Type B pancreatic cell (in vitro differentiated cells): ENCODE measurements at places on chromosomes 7 and 10.
A peak's percentile ranks its signal among the peaks of the same experiment; 100 is the strongest.

DNA sequence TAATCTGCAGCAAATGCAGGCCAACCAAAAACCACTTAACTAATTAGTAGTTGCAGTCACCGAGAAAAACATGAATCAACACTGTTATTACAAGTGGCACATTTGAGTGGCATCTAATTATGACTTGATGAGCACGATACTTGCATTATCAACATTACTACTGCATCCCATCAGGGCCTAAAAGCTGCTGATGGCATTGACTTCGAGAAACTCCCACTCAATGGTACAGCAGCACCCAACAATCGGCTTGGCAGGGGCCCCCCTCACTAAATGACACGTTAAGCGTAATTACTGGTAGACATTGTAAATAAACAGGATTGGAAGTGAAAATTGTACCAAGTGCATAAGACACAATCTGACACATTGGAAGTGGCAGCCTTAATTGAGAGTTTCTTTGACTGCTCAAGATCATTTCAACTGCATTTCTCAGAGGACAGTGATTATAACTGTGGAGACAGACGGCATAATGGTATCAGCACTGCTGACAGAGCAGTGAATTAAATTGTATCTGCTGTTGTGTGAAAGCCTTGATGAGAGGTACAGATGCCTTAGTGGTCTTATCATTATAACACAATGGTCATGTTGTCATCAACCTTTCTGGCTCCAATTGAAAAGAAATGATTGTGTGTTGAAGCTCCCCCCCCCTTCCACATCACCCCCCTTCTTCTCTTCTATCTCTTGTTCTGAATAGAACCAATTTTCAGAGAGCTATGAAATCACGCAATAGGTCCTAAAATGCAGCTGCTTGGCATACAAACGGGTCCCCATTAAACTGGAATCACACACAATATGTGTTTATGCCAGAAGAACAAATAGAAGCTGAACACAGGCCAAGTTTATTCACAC is 43.4 kb downstream of the SHTN1 start:
- no peak for DNase-seq

DNA sequence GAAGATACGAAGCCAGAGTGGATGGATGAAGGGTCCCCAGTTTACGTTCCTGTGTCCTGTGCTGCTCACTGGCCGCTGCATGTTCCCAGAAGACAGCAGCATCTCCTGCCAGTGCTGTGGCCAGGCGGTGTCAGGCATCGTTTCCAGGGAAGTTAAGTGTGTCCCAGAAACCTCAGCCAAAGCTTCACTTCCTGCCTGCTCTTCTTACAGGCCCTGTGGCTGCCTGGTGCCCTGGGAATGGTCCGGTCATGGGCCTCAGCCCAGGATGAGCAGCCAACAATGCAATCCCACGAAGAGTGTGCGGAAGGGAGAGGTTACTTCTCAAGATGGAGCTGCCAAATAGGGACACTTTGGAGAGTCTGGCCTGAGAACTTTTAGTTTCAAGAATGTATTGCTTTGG is 99.7 kb upstream of the TARP start:
- DNase-seq = no peak

DNA sequence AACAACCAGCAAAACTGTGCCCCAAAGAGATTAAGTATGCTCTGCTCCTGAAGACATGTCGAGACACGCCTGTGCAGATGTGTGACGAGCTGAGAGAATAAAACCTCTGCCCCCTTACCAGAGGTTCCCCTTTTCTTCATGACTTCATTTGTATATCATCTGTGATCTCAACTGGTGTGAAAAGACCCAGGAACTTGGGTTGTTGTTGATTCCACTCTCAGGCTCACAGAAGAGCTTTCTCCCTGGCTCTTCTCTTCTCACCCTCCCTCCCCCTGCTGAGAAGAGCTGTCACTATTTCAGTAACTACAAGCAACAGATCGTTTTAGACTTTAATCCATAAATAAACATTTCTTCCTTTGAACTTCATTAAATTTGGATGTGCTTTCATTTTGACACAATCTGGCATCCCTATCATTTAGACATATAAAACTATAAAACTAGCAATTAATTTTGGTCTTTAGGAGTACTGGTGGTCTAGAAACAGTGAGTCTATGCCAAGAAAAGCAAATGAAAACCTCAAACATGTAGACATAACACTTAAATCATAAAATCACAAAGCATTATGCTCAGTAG is 179.3 kb upstream of the FZD8 start:
- no peak for DNase-seq

DNA sequence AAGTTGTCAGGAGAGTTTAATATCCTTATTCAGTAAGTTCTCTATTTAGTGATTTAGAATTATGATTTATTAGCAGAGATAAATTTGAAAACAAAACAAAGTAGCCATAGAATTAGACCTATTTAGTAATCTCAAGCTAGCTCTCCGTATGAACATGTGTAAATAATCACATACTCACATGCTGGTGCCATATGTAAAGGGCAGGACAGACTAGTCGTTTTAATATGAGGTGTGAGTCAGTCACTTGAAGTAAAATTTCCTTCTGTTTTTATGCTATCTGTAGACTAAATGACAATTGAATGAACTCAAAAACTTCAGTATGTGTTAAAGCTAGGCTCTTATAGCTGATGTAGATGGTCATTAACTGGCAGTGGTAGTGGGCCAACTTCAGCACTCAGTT is 67.1 kb downstream of the WAC start:
- no peak for DNase-seq

DNA sequence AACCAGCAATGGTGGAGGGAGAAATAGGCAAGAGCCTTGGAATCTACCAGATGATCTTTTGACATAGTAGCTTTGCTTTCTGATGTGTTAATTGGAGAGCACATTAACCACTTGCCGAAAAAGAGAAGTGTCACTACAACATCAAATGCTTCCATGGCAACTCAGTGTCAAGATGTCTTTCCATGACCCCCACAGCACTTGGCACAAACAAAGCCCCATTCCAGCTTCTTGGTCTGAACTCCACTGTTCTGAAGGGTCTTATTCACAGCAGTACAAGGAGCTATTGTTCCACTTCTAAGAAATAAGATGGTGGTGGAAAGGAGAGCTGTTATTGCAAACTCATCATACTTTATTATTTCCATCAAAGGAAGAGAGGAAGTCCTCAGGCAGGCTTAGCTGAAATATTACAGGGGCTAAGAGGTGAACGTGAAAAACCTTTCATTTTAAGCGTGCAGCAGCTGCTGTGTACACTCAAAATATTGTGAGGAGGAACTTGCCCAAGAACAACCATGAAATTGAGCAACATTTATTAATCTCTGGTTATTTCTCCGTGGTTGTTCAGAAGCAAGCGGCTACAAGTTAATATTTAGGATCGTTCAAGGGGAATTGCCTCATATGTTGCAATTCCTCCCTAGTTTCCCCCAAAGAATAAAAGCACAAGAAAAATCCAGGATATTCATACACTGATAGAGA is 354.8 kb upstream of the CELF2 start:
- no peak for DNase-seq

DNA sequence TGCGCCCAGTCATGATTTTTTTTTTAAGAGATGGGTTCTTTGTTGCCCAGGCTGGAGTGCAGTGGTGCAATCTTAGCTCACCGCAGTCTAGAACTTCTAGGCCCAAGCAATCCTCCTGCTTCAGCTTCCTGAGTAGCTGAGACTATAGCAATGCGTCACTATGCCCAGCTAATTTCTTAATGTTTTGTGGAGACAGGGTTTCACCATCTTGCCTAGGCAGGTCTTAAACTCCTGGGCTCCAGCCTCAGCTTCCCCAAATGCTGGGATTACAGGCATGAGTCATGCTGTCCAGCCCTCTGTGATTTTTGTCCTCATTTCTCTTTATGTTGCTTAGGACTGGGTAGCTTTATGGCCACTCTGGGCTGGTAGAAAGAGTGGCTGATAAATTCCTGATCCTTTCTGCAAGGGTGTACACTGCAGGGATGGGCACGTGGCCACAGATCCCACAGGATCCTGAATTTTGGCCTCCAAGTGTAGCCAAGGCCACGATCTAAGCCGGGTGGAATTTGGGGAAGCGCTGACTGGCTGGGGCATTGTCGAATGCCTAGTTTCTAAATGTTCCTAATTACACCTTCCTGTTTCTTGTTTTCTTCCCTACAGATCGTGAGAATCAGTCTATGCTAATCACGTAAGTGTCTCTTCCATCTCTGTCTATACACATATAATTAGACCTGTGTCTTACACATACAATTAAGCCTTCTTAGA is 24.1 kb upstream of the MYH16 start:
- DNase-seq = no peak

- DNase-seq = no peak
Observed at GRCh38 chr10:67269828-67270227, 344.0 kb downstream of the LRRTM3 start.

DNA sequence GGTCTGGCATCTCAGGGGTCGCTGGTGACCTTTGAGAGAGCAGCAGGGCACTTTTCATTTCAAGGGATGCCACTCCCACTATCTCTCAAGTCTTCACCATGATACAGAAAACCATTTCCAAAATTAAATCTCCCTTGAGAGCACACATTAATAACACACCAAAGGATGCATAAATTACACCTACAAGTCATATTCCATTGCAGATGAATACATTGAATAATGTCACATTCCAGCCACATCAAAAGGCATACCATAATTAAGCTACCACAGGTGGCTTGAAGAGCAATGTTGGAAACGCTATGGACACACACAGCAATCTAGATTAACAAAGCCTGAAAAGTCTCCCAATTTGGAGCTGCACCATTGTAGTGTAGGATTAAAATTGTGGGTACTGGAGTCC is 353.3 kb upstream of the ZMIZ1 start:
- DNase-seq = no peak

GRCh38 chr10:21280971-21281572 is 244.4 kb downstream of the SKIDA1 start:
- no peak for DNase-seq

- DNase-seq = no peak
Observed at GRCh38 chr7:82289889-82290288, 153.7 kb downstream of the CACNA2D1 start.

GRCh38 chr10:72173619-72174296 is 42.1 kb upstream of the ANAPC16 start:
- no peak for DNase-seq

- DNase-seq = no peak
Observed at GRCh38 chr10:6780008-6780677, 200.1 kb upstream of the PRKCQ start.

DNA sequence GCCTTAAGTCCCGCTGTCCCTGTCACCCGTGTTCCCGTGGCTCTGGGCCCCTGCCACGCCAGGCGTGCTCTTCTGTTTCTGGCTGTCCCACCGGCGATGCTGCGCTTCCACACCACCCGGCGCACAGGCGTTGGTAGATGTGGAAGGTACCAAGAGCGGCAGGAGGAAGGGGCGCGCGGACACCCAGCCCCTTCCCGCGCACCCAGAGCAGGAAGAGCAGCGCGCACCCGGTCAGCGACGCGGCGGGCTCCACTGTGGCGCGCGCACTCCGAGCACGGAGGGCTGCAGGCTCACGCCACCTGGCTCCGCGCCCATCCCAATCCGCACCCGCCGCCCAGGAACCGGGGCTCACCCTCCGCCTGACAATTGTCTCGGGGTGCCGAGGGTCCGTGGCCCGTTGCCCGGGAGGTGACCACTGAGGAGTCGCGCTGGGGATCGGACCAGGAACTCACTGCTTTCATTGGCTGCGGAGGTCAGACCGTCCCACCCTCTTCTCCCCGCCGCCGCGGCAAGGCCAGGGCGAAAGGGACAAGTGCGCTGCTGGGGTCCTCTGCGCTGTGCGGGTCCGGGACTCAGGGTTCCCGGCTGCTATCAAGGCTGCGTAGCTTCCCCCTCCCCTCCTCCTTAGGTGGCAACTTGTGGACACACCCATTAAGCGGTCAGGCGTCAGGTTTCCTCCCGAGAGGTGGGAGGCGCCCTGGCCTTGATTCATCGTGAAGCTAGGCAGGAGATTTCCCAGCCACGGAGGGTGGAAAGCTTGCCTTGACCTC is 121.6 kb upstream of the ZNF92 start:
- peak; percentile 79 for DNase-seq

DNA sequence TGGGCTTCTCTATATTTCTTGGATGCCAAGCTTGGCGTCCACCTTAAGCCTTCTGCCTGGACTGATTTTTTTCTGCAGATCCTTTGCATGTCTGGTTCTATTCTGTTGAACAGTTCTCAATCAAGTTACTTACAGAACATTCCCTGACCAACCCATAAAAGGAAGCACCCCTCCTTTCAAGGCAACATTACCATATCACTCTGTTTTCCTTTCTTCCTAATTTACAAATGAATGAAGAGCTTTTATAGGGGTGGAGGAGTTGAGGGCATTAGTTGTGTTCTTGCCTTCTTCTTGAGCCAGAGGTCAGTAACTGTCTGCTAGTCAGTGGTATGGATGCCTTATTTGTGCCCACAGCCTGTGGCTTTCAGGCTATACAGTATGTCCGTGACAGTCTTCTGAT is 361.0 kb downstream of the PHTF2 start:
- no peak for DNase-seq

GRCh38 chr10:3875842-3876235 is 90.8 kb upstream of the KLF6 start:
- no peak for DNase-seq

GRCh38 chr10:10020945-10021344 is 996.7 kb upstream of the CELF2 start:
- no peak for DNase-seq

- peak; percentile 84 for DNase-seq
Observed at GRCh38 chr10:98309366-98310355, 41.7 kb upstream of the LOXL4 start.

DNA sequence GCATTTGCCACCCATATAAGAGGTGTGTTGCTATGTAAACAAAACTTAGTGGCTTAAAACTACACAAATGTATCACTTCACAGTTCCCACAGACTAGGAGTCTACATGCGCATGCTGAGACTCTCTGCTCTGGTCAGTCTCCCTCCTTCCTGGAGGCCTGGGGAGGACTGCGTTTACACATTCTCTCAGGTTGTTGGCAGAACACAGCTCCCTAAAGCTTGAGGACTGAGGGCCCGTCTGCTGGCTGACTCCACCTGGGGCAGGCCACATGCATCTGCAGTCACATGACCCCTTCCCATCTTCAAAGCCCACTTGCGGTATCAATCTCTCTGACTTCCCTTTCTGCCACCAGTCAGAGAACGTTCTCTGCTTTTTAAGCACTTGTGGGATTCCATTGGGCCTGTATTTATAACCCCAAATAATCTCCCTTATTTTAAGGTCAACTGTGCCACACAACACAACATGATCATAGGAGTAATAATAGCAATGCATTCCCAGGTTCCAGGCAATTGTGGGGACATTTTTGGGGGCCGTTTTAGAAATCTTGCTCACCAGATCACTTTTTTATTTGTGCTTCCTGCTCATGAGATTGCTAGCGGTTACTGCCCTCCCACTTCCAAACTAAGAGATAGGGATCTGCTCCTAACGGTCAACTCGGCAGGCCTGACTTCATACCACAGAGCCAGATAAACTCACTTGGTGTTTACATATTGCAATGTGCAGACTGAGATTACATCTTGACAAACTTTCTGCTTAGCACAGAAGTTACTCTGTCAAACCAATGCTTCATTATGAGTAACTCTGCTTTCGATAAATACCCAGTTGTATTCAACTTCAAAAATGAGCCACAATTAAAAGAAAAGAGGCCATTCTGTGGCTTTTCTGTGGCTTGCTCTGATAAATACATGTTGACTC is 96.3 kb downstream of the ALOX5 start:
- DNase-seq = no peak

- peak; percentile 22 for DNase-seq
Observed at GRCh38 chr10:131577178-131577555, 265.6 kb upstream of the TCERG1L start.

GRCh38 chr7:38506756-38507155 is 124.4 kb downstream of the AMPH start:
- no peak for DNase-seq
